Fibroblast of skin of left quadriceps (primary cell): ENCODE measurements at places on chromosomes 6 and 20.

DNA sequence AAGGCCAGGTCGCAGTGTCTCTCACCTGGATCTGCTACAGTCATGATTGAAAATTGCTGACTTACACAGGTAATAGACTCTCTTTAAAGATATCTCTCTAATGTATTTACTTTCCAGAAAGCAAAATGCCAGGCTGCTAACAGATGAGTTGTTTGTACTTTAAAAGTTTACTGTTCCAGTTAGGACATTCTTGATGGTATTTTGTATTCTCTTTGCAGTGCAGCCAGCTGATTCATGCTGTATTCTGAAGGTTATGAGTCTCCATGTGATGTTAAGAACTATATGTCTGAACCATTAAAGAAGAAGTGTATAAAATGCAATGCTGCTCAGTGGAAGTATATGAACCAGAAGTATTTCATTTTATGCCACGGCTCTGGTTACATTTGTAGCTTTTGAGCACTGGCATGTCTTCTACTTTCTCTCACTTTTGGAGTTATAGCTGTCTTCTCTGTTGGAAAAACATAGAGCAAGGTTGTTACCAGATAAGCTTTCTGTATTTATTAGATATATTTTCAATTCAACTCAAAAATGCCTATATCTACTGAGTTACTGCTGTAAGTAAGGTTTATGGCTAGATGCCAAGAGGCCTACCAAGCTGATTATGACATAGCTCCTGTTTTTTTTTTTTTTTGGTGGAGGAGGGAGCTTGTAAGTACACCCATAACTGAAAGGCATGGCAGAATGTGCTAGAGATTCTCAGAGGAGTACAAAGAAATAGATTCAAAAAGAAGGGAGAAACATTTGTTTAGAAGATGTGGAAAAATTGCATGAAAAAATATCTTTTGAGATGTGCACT lies 130.5 kb upstream of the MAN1A1 start:
- peak; percentile 32 for DNase-seq

DNA sequence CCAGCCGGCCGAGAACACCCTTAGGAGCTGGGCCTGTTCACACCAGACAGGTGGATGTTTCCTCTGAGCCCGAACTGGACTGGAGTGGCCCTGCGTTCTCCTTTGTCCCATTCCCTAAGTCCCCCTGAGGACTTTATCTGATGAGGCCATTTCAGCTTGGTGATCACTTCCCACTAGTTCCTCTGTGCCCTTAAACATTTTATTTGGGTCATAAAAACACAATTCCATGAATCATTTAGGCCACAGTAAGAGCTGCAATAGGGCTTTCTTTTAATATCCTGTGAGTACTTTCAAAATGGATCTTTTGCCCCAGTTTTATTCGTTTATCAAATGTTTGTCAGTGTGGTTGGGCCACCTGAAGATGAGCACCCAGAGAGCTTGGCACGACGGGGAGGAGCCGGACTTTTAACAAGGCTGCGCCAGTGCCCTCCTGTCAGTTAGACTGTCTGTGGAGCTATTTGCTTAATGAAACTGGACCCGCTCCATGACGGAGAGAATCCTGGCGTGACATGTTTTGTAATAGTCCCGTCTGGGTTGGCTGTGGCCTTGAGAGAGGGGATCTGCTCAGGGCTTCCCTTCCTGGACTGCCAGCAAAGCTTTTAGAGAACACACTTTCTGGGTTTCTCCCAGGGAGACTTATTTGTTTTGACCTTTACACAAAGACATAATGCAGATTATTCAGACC lies 53.5 kb downstream of the ZDHHC14 start:
- no peak for DNase-seq

DNA sequence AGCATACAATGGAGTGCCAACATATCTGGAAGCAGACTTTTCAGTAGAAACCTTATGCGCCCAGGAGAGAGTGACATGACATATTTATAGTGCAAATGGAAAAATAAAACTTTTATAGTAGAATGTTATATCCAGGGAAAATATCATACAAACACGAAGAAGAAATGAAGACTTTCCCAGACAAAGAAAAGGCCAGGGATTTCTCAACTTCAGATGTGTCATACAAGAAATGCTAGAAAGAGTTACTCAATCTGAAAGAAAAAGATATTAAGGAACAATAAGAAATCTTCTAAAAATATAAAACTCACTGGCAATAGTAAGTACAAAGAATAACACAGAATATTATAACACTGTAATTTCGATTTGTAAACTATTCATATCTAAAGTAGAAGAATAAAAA lies 1269.3 kb downstream of the GRIK2 start:
- no peak for DNase-seq

- DNase-seq: no peak
These were observed 891 bp upstream of the GHRH start for GRCh38 chr20:37262505-37262904.
